ENCODE measurements at places on chromosomes 2 and 18. TPM values are rescaled to one million over a fixed set of nuclear protein-coding genes. Genes with fewer than 3 reads are reported as not detected.

- no peaks in the 10 kb centered on the region for H3K4me1 ChIP-seq
- H3K4me3 ChIP-seq = no peak overlapping the region
- no peaks in the 10 kb centered on the region for H3K27me3 ChIP-seq
- no peak for DNase-seq
Observed at GRCh38 chr18:64800151-64800550, 651.3 kb upstream of the LINC00305 start.

DNA sequence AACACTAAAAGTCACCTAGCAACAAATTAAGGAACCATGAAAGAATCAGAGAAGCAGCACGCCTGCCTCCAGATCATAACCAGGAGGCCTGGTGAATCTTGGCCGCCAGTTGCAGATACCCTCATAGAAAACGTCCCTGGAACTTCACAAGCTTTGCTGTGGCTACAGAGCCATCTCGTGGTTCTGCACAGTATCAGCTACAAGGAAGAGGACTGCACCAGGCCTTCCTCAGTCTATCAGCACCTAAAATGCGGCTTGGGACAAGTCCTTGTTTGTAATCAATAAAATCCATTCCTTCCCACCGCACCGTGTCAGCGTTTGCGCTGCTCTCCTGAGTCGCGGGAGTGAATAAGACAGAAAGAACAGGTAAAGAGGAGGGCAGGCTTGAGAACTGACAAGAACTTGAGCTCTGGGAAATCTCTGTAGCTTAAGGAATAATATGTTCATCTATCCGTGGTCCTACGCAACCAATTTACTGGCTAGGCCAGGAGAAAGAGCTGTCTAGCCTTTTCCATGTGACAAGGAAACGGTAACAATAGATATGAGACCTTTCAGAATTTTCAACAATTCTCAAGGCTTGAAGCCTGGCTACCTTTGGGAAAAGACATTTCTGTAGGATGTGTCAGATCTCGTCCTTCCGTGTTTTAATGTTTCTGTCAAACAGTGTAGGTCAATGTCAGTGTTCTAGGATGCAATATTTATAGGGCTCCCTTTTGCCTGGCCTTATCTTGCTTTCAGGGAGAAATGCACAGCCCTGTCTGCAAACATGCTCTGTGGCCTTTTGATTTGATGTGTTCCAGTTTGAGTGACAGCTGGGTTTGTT, 128.5 kb upstream of the RAB12 start:
- H3K4me3 ChIP-seq = no peak overlapping the region
- H3K4me1 ChIP-seq = peaks cover 1% of the 10 kb centered on the region
- no peak overlapping the region for H3K27ac ChIP-seq

- no peak overlapping the region for H3K4me3 ChIP-seq
- H3K4me1 ChIP-seq = peaks cover 5% of the 10 kb centered on the region
- peak; percentile 63 for DNase-seq
- H3K36me3 ChIP-seq = peaks cover 2% of the 10 kb centered on the region
- H3K27me3 ChIP-seq = no peaks in the 10 kb centered on the region
Observed at GRCh38 chr2:203155406-203155805, 83.4 kb upstream of the CYP20A1 start.

- DNase-seq = no peak
- H3K27me3 ChIP-seq = no peaks in the 10 kb centered on the region
- peaks cover 17% of the 10 kb centered on the region for H3K36me3 ChIP-seq
- no peaks in the 10 kb centered on the region for H3K4me1 ChIP-seq
Observed at GRCh38 chr2:168697668-168698121, 104.7 kb upstream of the NOSTRIN start.

- no peaks in the 10 kb centered on the region for H3K36me3 ChIP-seq
- no peaks in the 10 kb centered on the region for H3K27me3 ChIP-seq
- peak; percentile 29 for DNase-seq
- peaks cover 17% of the 10 kb centered on the region for H3K4me1 ChIP-seq
- H3K4me3 ChIP-seq = no peak overlapping the region
Observed at GRCh38 chr2:12538138-12538694, 178.5 kb upstream of the TRIB2 start.

- H3K36me3 ChIP-seq = no peaks in the 10 kb centered on the region
- H3K4me1 ChIP-seq = no peaks in the 10 kb centered on the region
- no peak for DNase-seq
- H3K27ac ChIP-seq = no peak overlapping the region
- H3K27me3 ChIP-seq = peaks cover 2% of the 10 kb centered on the region
- no peak overlapping the region for H3K4me3 ChIP-seq
Observed at GRCh38 chr2:151946250-151946884, 118.1 kb upstream of the ARL5A start.

Gene CAPN14
- 0.07 TPM for total RNA-seq
